ENCODE measurements at places on chromosomes 11 and 22.

GRCh38 chr11:106491751-106492150, 414.3 kb downstream of the AASDHPPT start:
- DNase-seq, result no peak

- no peak for DNase-seq
These were observed 5.3 kb upstream of the PSMC3 start for GRCh38 chr11:47431356-47432083.

- DNase-seq, result no peak
These were observed 27.9 kb downstream of the GUCY1A2 start for GRCh38 chr11:106990331-106990730.

DNA sequence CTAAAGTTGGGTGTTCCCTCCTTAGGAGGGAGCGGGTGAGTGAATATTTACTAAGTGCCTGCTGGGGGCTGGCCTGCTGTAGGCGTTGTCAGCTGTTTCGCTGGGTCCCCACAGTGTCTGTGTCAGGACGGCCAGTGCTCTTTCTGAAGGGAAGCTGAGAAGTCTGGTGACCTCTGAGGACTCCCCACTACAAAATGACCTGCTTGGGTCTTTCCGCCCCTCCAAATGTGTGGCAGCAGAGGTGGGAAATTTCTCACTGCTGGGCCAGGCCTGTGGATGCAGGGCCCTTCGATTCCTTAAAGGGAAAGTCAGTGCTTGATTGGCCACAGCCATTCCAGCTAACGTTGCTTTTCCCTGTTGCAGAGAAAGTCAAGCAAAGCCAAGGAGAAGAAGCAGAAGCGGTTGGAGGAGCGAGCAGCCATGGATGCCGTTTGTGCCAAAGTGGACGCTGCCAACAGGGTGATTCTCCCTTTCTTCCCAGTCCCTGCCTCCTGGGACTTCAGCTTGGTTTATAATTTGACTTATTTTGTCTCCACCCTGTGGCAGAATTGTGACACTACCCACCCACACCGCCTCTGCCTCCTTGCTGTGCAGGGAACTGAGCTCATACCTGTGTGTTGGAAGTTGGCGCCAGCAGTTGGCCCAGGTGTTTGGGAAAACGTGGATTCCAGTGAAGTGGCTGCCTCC, 6.8 kb downstream of the NAA40 start:
- DNase-seq, result peak; percentile 73

- no peak for DNase-seq
These were observed 30.7 kb downstream of the SPATA19 start for GRCh38 chr11:133814588-133815100.

GRCh38 chr22:19622061-19622441, 92.3 kb upstream of the SEPTIN5 start:
- DNase-seq, result no peak

DNA sequence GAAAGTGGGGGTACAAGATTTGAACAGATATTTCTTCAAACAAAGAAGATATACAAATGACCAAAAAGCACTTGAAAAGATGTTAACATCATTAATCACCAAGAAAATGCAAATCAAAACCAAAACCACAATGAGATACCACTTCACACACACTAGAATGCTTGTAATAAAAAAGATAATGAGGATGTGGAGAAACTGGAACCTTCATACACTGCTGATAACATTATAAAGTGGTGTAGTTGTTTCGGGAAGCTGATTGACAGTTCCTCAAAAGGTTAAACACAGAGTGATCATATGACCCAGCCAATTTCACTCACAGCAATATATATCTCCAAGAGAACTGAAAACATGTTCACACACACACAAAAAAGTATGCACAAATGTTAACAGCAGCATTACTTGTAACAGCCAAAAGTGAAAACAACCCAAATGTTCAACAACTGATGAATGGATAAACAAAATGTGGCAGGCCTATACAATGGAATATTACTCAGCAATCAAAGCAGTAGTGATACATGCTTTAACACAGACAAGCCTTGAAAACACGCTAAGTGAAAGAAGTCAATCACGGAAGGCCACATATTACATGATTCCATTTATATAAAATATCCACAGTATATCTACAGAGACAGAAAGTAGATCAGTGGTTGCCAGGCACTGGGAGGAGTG, 15.1 kb downstream of the PITPNB start:
- no peak for DNase-seq

DNA sequence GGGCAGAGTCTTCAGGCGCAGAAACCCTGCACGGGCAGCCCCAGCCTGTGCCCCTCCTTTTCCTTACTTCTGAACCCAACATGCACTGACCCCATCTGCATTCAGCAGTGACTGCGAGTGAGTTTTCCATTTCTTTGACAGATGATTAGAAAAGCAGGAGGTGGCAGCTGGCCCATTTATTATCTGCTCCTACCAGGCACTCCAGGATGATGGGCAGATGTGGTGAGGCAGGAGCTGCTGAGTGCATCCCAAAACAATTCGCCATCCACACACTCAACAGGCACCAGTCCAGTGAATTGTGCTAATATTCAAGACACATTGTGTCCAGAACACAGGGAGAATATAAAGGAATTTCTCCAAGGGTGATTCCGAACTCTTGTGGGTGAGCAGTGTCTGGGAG, 208.5 kb downstream of the TENM4 start:
- no peak for DNase-seq

- DNase-seq, result peak; percentile 18
These were observed 160.1 kb upstream of the ZC3H12C start for GRCh38 chr11:109933126-109933525.

GRCh38 chr11:57781529-57781943, 19.9 kb downstream of the CTNND1 start:
- no peak for DNase-seq

DNA sequence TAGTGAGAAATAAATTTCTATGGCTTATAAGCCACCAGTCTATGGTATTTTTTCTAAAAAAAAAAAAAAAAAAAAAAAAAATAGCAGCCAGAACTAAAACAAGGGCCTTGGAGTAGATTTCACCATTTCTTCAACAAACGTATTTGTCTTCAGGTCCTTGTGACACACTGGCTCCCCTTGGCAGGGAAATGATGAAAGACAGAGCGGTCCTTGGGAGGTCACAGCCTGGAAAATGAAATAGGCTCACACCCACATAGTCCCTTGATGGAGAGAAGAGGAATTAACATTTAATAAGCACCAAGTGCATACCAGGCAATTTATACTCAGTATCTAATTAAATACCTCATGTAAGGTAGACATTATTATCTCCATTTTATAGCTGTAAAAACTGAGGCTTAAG, 25.7 kb upstream of the ACER3 start:
- DNase-seq, result no peak

DNA sequence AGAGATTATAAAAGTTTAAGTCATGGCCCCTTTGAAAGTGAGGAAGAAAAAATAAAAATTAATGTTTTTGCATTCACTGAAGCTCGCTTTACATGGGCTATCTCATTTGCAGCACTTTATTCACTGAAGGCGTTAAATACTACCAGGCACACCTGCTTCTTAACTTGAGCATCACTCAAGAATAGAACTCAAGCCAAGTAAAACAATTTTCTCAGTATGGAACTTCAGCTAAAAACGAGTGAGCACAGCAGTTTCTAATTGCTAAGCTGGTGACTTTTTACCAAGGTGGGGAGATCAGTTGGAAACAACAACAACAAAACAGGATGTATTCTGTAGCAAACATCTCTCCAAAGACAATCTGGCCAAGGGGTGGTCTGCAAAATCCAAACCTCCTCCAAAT, 405.6 kb downstream of the RAB38 start:
- no peak for DNase-seq

DNA sequence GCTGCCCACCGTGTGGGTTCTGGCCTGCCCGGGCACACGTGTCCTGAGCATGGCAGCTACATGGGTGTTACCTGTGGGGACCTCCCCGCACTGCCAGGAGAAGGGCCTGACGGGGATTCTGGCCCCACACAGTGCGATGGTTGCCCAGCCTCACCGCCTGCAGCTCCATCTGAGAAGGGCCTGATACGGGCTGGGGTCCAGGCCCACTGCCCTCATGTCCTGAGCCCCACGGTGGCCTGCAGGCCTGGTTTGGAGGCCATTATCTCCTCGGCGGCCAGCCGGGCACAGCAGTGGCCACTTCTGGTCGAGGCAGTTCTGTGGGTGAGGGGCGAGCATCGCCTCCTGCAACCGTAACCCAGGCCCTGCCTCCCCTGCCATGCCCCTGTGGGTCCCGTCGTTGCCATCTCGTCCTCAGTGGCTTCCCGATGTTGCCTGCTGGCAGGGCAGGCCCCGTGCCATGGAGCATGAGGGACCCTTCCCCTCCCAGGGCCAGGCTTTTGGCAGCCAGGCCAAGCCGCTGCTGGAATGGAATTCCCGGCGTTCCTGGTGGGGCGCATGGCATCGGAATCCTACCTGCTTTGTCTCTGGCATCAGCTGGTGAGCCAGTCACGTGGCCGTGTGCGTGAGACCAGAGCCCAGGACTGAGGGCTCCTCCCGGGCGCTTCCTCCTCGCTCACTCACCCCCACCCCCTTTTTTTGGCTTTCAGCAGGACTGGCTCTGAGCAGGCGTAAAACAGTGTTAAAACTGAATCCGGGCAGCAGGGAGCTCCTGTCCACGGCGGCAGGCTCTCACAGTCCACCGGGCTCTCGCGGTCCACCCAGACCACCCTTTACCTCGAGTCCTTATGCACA, 71.9 kb upstream of the PPARA start:
- DNase-seq, result no peak

DNA sequence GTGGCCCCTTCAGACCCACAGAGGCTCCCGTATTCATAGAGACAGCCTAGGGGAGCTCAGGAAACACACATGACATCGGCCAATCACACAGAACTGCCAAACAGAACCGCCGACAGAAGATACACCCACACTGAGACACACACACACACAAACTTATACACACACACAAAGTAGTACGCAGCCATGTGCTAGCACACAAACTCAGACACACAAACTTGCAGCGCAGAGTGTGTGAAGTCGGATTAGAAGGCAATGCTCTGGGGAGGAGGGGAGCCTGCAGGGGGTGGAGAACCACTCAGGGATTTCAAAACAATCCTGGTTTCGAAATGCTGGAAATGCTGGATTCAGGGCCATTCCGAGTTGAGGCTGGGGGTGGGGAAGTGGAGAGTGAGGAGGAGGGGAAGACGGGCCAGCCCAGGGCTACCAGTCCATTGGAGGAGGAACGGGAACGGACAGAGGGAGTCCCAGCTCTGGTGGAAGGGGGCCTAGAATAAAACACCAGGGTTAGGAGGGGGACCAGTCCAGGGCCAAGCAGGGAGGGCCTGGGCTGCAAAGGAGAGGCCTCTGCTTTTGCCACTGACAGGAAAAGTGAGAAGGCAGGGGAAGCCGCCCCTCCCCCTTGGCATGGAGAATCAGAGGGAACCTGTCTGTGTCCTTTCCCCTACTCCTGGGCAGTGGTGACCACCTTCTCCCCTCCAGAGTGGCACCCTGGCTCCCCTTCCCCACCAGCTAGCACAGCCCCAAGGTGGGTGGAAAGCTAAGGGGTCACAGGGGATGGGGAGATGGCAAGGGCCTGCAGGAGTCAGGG, 4.4 kb downstream of the BCL9L start:
- DNase-seq, result peak; percentile 70

DNA sequence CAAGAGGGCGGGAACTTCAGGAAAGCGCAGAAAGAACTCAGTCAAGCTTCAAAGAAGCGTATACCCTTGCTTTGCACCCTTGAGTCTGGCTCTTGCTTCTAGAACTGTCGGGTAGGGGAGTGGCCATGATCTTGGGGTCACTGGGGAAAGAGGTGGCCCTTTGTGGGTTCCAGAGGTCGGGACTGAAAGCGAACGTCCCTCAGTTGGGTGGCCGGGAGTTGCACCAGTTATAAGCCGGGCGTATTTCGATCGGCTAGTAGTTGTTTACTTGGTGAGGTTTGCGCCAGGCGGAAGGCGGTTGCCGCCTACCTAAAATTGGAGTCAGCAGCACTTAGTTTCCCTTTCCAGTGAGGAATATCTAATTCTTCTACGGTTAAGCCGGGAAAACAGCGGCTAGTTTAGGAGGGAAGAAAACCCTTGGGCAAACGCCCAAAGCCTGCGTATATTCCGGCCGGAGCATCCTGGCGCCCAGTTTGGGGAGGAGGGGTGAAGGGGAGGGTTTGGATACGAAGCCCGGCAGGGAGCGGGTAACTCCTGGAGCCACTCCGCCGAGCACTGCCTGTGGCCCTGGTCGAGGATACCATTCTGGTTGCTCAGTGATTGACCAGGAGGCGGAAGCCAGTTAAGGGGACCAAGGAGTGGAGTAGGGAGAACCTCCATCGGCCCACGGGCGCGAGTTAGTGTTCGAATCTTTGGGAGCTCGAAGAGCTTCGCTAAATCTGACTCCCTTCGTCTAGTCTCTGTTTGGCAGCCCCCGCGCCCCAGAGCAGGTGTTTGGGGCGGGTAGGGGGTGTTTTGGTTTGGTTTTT, 807 bp upstream of the WT1 start:
- DNase-seq, result no peak

DNA sequence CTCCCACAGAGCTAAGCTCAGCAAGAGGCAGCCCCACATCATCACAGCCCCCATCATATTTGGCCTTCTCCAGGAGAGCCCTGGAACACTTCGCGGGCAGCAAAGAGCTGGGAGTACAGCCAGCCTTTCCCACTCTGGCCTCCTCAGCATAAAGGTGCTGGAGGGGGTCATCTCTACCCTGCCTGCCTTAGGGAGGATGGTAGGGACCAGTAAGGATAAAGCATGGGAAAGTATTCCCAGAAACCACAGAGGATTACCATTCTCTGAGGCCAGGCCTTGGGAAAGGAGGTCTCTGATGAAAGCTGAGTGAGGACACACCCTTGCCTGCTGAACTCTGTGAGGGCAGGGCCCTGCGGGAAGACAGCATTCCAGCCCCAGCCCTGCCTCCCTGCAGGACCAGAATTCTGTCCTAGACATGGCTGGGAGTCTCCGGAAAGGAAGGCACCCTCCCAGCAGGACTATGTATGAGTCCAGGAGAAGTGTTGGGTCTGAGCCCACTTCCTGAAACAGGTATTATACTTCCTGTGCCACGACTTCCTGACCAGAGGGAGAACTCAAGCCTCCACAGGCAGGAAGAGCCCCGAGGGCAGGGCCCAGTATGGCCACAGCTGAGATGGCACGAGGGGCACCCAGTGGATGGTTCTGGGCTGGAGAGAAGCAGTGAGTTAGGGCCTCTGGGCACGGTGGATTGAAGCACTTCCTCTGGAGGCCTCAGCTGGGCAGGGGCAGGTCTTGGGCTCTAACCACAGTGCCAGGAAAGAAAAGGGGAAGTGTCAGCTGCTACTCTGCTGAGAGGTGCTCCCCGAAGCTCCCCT, 12.9 kb upstream of the CASTOR1 start:
- peak; percentile 75 for DNase-seq

DNA sequence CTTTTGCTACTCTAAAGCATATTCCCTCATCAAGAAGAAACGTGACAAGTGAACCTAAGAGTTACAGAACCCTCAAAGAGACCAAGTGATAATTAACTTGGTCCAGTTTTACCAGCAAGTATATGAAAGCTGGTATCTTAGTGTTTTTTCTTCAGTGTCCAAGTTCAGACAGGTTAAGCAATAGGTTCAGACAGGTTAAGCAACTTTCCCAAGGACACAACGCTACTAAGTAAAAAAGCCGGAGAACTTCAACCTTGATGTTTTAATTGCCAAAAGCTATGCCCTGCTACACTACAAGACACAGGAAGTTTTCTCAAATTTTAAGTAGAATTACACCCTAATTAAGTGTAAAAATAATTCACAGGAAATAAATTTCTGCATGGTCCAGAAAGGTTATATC, 30.0 kb upstream of the ARHGAP32 start:
- no peak for DNase-seq
